ENCODE measurements at places on chromosomes 1 and 21. TPM values are rescaled to one million over a fixed set of nuclear protein-coding genes. Genes with fewer than 3 reads are reported as not detected.

PRAMEF33 gene
- total RNA-seq: not detected

TSPAN2 gene
- 0.49 TPM for total RNA-seq

KIAA1614 gene
- 1.7 TPM for total RNA-seq

SYT11 gene
- 8.5 TPM for total RNA-seq

GRCh38 chr1:67618285-67619018, 66.5 kb upstream of the GADD45A start:
- DNase-seq: peak; percentile 47

DNA sequence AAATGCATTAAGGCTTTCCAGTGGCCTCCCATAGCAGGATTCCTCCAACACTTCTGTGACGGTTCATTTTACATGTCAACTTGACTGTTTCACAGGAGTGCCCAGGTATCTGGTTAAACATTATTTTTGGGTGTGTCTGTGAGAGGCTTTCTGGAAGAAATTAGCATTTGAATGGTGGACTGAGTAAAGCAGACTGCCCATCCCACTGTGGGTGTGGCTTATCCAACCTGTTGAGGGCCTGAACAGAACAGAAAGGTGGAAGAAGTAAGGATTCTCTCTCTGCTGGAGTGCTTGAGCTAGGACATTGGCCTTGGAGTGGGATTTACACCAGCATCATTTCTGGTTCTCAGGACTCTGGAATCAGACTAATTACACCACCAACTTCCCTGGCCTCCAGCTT, 85.6 kb downstream of the RGS7 start:
- no peak for DNase-seq

- no peak for DNase-seq
These were observed 32.0 kb upstream of the C1orf185 start for GRCh38 chr1:51070011-51070410.

DNA sequence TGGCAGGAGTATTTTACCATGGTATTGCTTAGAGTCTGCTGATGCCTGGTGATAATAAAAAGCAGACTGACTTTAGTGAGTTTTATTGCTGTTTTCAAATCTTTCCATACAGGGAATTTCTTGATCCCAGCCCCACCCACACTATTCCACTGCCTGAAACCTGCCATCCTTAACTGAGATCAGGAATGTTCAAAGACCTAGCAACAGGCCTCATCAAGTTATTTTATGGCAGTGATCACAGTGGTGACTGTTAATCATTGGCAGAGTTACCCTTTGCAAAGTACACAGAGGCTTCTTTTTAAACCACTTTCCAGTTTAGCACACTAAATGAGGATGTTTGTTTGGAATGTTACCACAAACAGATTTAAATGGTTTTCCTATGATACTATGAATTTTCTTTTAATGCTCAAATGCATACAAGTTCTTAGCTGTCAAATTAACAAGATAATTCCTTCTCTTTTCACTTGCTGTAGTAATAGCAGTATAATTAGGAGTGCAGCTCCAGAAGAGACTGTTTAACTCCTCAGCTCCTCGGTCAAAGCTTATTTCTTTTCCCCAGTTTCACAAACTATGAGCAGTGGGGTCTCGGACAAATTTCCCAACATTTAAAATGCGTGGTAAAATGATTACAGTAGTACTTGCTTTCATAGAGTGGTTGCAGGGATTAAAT, 69.9 kb upstream of the USP25 start:
- no peak for DNase-seq

DNA sequence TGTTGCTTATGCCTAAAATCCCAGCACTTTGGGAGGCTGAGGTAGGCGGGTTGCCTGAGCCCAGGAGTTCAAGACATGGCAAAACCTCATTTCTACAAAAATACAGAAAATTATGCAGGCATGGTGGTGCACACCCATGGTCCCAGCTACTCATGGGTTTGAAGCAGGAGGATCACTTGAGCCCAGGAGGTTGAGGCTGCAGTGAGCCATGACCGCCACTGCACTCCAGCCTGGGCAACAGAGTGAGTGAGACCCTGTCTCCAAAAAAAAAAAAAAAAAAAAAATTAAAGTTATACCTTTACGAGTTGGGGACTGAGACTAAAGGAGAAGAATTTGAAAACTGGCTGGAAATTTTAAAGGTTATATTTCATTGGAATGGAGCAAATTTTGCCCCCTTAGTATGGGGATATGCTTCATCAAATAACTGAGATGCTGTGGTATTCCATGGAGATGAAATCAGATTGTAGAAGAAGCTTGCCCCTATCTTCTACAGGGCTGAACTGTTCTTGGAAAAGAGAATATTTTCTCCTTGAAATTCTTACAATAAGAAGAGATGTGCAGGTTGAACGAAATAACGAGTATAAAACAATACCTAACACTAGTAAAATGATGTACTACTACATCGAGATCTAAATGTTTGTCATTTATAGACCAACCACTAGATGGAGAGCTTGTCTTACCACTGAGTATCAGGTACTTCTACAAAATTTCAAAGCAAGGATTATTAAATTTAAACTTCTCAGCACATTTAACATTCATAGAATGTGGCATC, 34.9 kb upstream of the SCYL3 start:
- peak; percentile 52 for DNase-seq

DNA sequence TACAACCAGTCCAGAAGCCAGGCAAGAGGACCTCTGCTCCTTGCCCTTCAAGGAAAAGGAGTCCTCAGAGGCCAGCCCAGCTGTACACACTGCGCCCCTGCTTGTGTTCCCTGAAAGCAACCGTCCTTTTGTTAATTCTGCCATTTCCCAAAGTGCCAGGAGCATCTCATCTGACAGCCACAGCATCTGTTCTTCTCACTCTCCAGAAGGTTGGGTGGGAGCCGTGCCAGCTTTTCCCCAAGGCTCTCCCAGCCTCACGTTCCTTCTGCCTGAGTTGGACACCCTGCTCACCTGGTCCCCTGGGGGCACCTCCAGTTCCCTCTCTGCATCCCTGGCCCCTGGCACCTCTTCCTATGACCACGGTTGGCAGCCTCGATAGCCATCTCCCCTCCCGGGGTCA, 10.5 kb upstream of the CNTN2 start:
- no peak for DNase-seq

DNA sequence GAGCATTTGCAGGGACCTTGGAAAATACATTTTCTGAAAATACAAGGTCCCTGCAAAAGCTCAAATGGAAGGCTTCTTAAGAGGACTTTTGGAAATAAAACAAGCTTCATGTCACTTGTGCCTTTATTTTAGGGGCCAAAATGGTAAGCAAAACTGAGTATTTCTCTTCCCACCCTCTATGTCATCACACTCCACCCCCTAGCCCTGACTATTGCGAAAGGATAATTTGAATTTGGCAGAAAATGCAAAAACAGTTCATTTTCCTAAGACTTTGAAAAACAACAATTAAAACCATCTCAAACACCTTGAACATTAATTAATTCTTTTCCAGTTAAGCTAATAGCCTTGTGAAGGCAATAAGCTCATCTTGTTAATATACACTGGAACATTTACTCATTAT, 201.7 kb downstream of the TM2D1 start:
- no peak for DNase-seq

GRCh38 chr1:3673381-3674099, 21.2 kb downstream of the TP73 start:
- DNase-seq: no peak

- no peak for DNase-seq
These were observed 3.7 kb upstream of the ETV3L start for GRCh38 chr1:157103268-157103667.

- no peak for DNase-seq
These were observed 137.1 kb upstream of the CD34 start for GRCh38 chr1:208047975-208048374.

DNA sequence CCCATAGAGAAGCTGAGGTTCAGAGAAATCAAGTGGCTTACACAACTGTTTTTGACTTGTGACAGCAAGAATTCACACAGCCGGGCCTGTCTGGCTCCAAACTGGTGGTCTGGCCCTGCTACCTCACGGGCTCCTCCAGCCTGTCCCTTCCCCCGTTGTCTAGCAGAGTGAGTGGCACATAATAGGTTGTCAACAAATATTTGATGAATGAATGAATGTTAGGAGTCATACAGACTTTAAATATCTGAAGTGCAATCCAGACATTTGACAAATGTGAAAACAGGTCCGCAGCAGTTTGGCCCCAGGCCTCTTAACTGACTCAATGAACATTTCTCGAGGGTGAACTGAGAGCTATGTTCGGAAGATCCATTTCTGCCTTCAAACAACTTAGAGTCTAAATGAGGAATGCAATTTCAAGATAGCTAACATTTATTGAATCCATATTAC, 1.1 kb upstream of the RHOC start:
- no peak for DNase-seq

DNA sequence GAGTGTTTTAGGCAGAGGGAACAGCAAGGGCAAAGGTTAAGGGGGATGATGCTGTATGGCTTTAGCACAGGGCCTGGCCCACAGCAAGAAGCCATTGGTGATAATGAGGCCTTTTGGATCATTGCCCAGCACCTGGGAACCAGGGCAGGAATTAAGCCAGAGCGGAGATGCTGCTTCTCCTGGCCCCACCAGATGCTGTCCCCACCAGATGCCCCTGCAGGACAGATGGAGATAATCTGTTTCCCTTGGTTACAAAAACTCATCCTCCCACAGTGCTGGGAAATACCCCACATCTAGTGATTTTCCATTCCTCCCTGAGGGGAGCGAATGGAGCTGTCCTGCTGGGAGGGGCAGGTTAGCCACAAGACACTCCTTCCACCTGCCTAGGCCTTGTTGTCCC, 18.8 kb downstream of the OPRD1 start:
- DNase-seq: peak; percentile 62

DNA sequence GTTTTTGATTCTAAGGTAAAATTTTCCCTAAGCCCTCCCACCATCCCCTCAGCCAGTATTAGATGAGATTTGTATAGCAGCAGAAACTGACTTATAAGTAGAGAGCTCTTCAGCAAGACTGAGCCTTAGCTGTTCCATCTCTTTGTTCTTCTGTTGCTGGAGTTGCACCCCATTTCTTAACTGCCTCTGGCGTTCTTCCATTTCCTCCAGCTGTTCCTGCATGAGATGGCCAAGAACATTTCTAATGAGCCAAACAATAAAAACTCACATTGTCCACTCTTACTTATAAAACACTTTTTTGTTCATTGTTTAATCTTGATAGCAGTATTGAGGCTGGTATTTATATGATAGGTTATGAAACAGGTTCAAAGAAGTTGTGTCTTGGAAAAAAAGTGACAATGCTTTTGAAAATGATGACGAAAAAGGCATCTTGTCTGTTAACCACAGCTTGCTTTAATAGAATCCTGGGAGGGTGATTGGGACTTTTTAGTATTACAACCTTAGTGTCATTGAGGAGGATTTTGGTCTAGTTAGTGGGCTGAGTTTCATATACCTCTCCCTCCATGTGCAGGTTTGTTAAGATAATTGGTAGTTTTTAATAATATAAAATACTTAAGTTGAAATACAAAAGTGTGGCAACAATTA, 18.3 kb downstream of the SYNC start:
- DNase-seq: peak; percentile 25

- DNase-seq: no peak
These were observed 358.0 kb upstream of the BRINP3 start for GRCh38 chr1:190835658-190836057.

DNA sequence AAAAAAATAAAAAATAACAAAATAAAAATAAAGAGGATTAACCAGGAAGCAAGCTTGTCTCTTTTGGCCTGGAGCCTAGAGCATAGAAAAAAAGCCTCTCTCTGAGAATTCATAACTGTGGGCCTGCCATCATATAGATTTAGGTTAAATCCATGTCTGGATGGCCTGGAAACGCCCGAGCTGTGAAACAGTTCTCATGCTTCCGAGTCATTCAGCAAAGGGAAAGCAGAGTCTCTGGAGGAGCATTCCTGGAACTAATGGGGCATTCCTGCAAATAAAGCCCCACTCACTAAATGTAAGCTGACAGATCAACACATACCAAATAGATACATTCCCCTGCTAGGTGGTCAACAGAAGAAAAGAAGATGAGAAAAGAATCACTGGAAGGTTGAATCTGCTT, 75.8 kb upstream of the GNG4 start:
- DNase-seq: no peak

- peak; percentile 26 for DNase-seq
These were observed 2.9 kb downstream of the C1QA start for GRCh38 chr1:22639286-22639685.

GRCh38 chr1:227718932-227719331, 16.2 kb downstream of the JMJD4 start:
- no peak for DNase-seq

DNA sequence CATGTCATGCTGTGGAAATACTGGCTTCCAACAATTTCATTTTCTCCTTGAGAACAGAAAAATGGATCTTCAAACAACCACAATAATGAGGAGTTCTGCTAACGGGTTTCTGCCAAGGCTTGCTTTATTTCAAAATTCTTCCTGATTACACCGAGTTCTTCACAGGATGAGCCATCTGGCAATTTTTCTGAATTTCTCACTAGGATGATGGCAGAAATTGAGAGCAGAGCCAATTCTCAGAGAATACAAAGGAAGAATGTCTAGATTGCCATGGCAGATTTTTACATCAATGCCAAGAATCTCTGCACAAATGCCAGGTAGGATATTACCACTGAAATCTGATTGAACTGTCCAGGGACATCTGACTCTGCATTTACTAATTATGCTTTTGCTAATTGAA, 619.0 kb upstream of the CHRM3 start:
- no peak for DNase-seq

GRCh38 chr1:218459878-218460711, 115.0 kb downstream of the TGFB2 start:
- DNase-seq: peak; percentile 94

DNA sequence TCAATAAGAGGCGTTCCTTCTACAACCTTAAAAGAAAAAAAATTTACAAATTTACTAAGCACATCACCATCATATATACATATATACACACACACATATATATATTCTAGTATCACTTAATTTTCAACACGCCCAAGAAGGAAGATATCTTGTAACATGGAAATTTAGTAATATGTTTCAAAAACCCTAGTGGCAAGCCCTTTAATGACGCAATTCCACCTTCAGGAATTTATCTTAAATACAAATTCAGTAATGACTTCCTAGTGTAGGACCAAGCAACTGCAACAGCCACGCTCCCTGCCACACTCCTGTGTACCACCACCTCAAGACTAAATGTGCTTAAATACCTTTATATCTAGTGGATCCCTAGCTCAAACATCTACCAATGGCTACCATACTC, 12.5 kb downstream of the LBR start:
- DNase-seq: no peak

GRCh38 chr1:29626066-29626465, 389.7 kb downstream of the PTPRU start:
- DNase-seq: no peak

GRCh38 chr1:203217139-203217655, 12.3 kb downstream of the CHIT1 start:
- DNase-seq: no peak

DNA sequence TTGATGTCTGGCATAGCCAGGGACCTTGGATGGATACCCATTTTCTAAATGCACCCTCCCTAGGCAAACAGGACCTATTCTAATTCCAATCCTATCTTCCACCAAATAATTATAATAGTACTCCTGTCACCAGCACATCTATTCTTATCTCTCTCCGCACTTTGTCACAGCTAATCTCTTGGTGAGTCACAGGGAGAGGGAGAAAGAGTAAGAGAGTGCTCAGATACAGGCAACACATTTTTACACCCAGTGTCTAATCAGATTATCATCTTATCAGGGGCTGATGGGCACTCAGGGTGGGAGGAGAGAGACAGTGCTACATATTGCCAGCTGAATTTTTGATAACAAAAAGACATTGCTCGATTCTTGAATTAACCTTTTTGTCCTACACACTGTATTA, 275.0 kb upstream of the BEND5 start:
- DNase-seq: no peak

Data from RPMI7951 (cell line).